ENCODE measurements at places on chromosomes 12 and 14.

GRCh38 chr12:48022676-48023385 lies 18.6 kb upstream of the COL2A1 start:
- no peak for DNase-seq

DNA sequence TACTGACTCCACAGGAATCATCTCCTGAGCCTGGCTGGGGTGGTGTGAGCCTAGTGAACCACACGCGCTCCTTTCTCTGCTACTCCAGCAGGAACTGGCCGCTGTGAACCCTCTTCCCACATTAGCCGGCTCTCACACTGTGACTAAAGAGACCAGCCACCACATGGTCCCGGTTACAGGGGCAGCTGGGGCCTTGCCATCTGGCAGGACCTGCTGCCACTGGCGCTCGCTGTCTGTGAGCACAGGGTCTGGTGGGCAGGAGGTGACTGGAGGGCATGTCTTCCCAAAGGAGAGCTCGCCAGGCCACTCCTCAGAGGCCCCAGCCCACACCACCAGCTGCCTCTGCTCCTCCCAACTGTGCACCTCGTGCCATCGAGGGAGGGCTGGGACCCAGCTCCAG lies 99.3 kb downstream of the SINHCAF start:
- DNase-seq: no peak

GRCh38 chr12:44026046-44026445 lies 190.2 kb downstream of the TMEM117 start:
- DNase-seq: no peak

DNA sequence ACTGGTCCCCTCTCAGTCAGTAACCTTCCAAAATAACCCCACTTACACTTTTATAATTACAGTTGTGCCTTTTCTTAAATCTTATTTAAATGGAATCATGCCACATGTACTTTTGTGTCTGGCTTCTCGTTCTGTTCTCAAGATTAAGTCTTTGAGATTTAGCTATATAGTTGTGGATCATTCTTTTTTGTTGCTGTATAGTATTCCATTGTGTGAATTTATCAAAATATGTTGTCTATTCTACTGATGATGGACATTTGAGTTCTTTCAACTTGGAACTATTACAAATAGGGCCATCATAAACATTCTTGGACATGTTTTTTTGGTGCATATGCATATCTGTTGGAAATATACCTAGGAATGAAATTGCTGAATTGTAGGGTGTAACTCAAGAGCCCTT lies 9.0 kb downstream of the OAS3 start:
- no peak for DNase-seq

GRCh38 chr12:101599771-101600484 lies 5.2 kb downstream of the MYBPC1 start:
- DNase-seq: no peak

- no peak for DNase-seq
Observed at GRCh38 chr12:121770813-121771625, 22.5 kb downstream of the RHOF start.

GRCh38 chr14:20434701-20435581 lies 1.0 kb downstream of the KLHL33 start:
- no peak for DNase-seq

GRCh38 chr12:94037444-94037843 lies 110.9 kb upstream of the PLXNC1 start:
- peak; percentile 27 for DNase-seq

DNA sequence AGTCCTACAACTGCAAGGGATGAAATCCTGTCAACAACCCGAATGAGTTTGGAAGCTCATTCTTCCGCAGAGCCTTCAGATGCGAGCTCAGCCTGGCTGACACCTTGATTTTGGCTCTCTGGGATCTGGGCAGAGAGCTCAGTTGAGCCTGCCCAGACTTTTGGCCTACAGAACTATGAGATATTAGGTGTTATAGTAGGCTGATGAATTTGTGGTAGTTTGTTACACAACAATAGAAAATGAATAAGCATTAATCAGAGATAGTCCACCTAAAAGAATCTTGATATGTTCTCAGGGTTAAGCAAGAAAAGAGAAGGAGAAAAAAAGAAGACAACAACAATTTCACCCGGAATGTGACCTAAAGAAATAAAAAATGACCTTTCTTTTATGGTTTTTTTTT lies 30.4 kb upstream of the GZMB start:
- no peak for DNase-seq

GRCh38 chr12:94761559-94761958 lies 111.2 kb upstream of the TMCC3 start:
- no peak for DNase-seq

DNA sequence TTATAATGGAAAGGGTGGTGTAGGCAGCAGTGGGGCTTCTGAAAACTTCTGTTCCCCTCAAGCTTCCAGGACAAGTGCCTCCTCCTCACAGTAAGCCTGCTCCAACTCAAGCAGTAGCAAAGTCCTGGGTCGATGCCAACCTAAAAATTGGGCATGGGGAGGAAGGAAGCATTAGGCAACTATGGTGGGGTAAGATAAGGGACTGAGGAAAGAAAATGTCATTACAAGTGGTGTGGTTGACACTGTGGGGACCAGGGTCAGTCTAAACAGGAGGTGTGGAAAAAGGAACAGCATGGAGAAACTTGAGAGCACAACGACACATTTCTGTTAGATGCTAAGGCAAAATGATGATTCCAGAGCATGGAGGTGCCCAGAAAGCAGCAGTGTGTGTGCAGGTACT lies 34.9 kb downstream of the WIF1 start:
- DNase-seq: peak; percentile 94

DNA sequence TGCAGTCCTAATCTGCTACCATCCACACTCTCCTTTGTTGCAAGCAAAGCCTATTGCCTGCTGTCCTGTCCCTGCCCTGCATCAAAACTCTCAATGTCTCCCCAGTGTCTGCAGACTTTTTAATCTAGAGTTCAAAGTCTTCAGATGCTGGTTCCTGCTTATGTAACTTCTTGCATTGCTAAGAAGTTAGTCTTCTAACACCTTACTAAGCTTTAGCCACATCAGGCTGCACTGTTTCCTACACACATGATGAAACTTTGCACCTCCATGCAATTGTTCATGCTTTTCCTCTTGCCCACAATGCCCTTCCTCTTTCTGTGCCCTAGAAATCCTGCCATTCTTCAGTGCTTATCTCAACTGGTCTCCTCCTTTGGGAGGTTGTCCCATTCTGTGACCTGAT lies 16.2 kb upstream of the DICER1 start:
- DNase-seq: no peak

GRCh38 chr12:126811391-126811790 lies 1455.6 kb upstream of the TMEM132C start:
- no peak for DNase-seq

- no peak for DNase-seq
Observed at GRCh38 chr12:24111616-24112015, 162.1 kb upstream of the SOX5 start.

- DNase-seq: peak; percentile 71
Observed at GRCh38 chr14:100714258-100714892, 12.3 kb upstream of the DLK1 start.

GRCh38 chr12:22209422-22209821 lies 125.1 kb downstream of the ST8SIA1 start:
- DNase-seq: no peak

DNA sequence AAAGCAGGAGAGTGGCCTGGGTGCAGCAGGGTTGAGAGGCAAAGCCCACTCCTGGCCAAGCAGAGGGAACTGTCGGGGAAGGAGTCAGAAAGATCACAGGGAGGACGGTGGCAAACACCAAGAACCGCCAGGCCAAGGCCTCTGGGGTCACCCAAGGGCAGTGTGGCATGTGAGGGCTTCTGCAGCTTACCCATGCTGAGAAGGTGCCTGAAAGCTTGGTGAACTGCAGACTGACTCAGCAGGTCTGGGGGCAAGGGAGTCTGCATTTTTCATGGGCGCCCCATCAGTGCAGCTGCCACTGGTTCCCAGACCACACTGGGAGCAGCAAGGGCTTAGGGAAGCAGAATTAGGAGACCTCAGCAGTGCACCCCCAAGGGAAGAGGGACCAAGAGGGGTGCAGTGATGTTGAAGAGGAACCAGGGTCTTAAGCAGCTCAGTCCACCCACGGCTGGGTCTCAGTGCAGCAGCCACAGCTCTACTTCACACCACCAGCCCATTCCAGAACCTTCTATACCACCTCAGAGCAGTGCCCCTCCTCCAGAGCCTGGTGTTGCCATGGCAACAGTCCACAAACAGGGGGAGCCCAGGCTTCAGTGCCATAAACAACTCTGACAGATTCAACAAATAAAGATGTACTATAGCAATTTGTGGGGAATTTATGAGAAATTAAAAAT lies 59.4 kb downstream of the ITPK1 start:
- peak; percentile 60 for DNase-seq

GRCh38 chr12:102388469-102388868 lies 91.9 kb downstream of the IGF1 start:
- no peak for DNase-seq

DNA sequence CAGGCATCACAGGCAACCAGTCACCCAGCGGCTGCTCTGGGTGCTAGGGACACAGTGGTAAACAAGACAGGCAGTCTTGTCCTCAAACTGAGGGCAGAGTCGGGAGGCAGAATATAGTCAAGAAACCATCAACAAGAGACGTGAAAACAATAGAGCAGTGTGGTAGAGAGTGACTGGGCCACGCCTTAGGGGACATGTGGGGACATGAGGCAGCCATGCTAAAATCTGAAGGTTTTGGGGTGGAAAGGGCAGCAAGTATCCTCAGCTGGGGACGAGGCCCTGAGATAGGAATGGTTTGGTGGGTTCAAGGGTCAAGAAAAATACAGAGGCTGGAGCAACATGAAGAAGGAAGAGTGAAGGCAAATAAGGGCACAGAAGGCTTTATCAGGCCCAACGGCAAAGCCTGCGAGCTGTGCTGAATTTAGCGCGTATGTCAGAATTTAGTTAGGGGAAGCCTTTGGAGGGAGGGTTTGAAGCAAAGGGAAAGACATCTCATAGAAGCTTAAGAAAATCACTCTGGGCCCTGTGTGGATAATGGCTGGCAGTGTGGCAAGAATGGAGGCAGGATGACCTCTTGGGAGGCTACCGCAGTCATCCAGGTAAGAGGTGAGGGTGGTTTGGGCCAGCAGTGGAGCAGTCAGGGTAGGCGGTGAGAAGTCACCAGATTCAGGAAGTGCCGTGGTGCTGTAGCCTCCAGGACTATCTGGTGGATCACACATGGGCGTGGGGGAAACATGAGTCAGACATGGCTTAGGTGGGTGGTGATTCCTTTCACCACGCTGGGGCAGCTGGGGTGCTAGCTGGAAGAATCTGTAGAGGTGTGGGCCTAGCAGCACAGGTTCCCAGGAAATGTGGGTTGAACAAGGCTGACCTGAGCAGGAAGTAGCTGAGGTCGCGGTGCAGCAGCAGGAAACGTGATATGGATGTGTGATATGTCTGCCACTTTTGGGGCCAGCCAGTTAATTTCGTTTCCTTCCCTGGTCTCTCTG lies 3.0 kb downstream of the EVL start:
- DNase-seq: peak; percentile 98

- DNase-seq: no peak
Observed at GRCh38 chr14:59320763-59321625, 132.5 kb downstream of the DAAM1 start.

- no peak for DNase-seq
Observed at GRCh38 chr12:1297206-1297605, 297.2 kb downstream of the FBXL14 start.

- DNase-seq: no peak
Observed at GRCh38 chr14:95250936-95251335, 68.8 kb downstream of the CLMN start.

All from common myeloid progenitor, CD34-positive (primary cell).